ENCODE measurements at places on chromosomes 13 and 19.

DNA sequence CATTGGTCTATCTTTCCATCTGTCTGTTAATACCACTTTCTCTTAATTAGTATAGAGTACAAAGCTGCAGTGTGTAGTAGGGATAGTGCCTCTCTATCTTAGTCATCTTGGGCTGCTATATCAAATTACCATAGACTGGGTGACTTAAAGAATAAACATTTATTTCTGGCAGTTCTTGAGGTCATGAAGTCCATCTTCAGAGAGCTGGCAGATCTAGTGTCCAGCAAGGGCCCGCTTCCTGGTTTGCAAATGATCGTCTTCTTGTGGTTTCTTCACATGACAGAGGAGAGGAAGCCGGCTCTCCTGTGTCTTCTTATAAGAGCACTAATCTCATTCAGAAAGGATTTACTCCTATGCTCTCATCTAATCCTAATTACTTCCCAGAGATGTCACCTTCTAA, 6.1 kb downstream of the ZNF700 start:
- peak; percentile 37 for DNase-seq

DNA sequence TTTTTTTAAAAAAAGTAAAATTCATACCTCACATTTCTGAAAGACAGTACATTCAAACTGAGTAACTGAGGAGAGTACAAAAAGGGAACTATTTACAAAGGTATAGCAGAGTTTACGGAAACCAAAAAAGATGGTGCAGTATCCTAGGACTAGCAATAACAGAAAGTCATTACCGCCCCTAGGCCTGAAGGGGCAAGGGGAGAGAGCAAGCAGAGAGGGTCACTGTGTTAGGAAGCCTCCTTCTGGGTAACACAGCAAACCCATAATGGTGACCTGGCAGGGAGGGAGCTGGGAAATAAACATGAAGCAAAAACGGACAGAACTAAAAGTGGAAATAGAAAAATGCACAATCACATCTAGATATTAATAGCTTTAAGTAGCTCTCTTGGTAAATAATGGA, 8.2 kb downstream of the VWA8 start:
- DNase-seq, result no peak

DNA sequence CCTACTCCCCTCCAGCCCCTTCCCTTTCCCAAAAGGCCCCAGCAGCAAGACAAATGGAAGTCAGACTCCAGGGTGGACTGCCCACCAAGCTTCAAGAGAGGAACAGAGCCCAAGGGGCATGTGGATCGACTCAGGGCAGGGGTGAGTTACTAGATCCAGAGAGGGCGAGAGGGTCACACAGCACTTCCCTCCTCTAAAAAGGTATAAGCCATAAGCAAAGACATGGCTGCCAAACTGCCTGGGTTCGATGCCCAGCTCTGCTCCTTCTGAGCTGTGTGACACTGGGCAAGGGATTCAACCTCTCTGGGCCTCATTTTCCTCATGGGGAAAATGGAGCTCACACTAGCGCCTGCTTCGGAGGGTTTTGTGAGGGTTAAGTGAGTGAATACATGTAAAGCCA, 3.8 kb downstream of the PPP1R14A start:
- DNase-seq, result no peak

DNA sequence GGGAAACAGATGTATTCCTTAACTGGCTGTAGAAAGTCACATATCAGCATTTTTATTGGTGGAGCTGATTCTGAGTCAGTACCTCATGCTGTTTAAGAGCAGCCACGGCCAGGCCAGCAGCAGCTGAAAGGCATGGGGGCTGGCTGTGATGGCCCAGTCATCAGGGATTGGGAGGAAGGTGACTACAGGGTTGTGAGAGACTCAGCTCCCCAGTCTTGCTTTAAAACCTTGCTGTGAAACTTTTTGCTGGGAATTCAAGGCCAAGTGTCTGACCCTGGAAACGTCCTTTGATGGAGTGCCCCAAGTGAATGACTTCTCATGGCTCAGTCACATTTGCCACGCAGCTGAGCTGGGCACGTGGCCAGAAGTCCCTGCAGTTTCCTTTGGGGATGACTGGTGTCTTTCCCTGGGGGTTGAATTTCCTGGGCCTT, 39.1 kb upstream of the RNF113B start:
- peak; percentile 93 for DNase-seq

DNA sequence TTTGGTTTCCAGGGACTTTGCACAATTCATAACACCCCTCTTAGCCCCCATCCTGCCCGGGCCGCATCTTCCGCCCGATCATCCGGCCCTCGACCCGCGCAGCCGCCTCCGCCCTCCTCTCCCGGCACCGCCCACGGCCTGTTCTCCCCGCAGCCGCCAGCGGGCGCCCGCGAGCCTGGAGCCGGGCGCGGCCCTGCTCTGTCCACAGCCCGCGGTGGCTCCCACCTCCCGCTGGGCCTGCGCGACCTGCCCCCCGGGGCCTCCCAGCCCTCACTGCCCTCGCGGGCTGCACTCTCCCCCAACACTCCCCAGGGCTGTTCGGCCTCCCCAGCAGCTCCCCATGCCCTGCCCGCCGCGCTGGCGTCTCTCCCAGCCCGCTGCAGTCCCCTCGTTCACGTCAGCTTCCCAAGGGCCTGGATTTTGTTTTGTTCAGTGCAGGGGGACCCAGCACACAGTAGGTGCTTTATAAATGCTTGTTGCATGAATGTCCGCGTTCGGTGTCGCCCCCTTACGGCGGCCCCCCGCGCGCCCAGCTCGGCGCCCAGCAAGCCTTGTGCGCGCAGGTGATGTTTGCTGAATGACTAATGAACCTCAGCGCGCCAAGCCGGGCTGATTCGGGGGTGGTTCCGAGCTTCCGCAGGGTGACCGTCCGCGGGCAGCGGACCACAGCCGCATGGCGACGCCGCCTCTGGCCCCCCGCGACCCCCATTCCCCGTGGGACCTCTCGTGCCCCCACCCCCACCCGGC, 4.6 kb upstream of the APC2 start:
- peak; percentile 69 for DNase-seq

DNA sequence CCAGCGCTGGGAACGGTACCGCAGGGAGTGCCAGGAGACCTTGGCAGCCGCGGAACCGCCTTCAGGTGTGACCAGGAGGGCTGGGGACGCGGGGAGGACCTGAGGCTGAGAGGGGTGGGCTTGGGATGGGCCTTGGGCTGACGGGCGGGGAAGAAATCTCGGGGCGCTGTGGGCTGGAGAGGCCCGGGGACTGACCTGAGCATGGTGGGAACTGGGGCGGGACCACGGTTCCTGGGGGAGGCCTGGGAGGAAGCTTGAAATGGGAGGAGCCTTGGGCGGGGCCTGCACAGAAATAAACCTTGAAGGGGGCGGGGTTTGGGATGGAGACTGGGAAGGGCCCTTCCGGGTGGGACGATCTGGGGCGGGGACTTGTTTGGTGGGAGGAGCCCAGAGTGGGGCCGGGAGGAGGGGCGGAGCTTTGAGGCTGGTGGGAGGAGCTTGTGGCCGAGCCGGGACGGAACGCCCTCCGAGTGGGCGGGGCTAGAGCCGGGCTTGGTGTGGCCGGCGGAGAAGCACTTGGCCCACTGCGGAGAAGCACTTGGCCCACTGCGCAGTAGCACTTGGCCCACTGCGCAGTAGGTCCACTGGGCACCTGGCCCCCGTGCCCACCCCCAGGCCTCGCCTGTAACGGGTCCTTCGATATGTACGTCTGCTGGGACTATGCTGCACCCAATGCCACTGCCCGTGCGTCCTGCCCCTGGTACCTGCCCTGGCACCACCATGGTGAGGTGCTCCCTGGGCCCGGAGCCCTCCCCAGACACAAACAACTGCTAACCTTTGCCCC, 2.8 kb downstream of the GIPR start:
- DNase-seq, result peak; percentile 72
